G401 (cell line): ENCODE measurements at places on chromosomes 2 and 18.
A peak's percentile ranks its signal among the peaks of the same experiment; 100 is the strongest.

- DNase-seq, result peak; percentile 70
Observed at GRCh38 chr2:37156857-37157714, at the start of gene EIF2AK2. Gene EIF2AK2, minus strand, starts transcription at chr2:37156980. Its CDS starts 9,174 bp downstream, at chr2:37147806.

DNA sequence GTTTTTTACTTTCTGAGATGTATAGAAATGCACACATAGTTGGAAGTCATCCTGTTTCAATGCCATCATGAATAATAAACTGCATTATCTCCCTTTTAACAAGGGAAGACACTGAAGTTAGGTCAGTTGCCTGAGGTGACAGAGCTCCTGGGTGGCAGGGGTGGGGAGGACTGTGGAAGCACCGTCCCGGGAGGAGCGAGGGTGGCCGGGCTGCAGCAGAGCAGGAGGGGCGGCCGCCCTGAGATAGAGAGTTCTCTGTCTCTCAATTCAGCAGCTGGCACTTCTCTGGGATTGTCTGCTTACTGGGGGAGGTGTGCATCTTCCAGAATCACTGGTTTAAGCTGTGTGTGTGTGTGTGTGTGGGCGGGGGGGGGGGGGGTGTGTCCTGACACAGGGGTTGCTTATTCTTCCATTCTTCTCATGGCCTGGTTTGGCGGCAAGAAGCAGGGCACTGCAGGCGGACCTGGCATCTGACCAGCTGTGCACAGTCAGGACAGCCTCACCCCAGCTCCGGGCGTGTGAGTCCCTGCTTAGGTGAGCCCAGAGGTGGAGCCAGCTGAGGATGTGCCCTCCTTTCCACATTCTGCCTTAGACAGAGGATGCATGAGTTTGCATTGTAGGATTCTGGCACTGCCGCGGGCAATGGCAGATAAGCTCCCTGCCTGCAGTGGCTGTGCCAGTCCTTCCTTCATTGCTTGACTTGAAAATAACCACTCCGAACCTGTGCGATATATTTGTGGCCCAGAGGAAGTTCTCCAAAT lies 40.4 kb downstream of the VWA3B start:
- no peak for DNase-seq

DNA sequence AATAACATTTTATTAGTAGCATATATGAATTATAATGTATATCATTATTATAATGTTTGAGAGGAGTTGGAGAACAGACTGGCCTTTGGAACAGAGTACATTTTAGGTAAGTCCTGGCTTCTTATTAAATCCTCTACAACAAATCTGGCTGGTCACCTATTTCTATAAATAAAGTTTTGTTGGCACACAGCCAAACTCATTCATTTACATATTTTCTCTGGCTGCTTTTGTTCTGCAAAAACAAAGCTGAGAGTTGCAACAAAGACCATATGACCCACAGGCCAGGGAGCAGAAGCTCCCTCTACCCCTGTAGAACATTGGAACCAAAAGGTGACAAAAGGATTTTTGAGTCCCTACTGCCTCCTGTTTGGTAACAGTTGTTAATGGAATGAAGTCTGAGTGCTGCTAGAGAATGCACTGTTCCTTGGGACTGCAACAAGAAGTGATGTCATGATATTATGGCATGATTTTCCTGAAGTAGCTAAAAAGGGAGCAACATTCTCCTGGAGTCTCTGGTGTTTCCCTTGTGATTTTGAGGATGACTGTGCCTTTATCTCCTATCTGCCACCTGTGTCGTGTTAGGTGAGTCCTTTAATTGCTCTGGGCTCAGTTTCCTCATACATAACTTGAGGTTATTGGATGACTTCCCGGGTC lies 22.0 kb upstream of the SP9 start:
- DNase-seq, result no peak

GRCh38 chr2:100833331-100833730 lies 13.4 kb downstream of the NPAS2 start:
- DNase-seq, result no peak

DNA sequence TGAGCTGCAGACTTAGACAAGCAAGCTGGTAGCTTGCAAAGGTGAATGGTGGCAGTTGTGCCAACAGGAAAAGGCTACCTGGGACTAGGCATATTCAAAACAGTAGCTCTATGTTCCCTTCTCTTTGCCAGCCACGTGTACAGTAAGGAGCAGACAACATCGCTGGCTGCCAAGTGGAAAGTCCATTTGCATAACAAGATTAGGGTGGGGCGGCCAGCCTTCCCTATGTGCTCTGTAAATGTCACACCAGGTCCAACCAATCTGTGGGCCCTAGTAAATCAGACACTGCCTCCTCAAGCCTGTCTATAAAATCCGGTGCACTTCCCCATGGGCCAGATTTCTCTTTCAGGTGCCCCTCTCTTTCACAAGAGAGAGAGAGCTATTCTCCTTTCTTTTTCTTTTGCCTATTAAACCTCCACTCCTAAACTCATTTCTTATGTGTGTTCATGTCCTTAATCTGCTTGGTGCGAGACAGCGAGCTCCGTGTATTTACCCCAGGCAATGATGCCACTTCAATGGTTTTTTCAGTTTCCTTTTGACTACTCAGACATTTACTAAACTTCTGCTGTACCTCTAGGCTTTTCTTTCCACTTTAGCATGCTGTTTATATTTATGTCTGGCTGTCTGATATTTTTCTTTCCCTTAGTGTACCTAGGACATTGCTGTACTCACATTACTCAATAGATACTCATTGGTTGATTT lies 297.4 kb upstream of the GCFC2 start:
- DNase-seq, result no peak
